Fibroblast of lung (primary cell): ENCODE measurements at places on chromosomes 13 and 19. TPM values are rescaled to one million over a fixed set of nuclear protein-coding genes. Genes with fewer than 3 reads are reported as not detected.

The LILRB5 gene
- polyA plus RNA-seq: not detected in 2 replicates

- DNase-seq: no peak
Measured at GRCh38 chr19:27972291-27973040, 1240.5 kb downstream of the UQCRFS1 start.

- DNase-seq: no peak
Measured at GRCh38 chr13:113862931-113863523, 849 bp downstream of the GAS6 start.

The RGL3 gene
- 0.20 and 0.90 TPM in 2 replicates for polyA plus RNA-seq

The CERS1 gene
- polyA plus RNA-seq: 0.23 and 1.4 TPM in 2 replicates

DNA sequence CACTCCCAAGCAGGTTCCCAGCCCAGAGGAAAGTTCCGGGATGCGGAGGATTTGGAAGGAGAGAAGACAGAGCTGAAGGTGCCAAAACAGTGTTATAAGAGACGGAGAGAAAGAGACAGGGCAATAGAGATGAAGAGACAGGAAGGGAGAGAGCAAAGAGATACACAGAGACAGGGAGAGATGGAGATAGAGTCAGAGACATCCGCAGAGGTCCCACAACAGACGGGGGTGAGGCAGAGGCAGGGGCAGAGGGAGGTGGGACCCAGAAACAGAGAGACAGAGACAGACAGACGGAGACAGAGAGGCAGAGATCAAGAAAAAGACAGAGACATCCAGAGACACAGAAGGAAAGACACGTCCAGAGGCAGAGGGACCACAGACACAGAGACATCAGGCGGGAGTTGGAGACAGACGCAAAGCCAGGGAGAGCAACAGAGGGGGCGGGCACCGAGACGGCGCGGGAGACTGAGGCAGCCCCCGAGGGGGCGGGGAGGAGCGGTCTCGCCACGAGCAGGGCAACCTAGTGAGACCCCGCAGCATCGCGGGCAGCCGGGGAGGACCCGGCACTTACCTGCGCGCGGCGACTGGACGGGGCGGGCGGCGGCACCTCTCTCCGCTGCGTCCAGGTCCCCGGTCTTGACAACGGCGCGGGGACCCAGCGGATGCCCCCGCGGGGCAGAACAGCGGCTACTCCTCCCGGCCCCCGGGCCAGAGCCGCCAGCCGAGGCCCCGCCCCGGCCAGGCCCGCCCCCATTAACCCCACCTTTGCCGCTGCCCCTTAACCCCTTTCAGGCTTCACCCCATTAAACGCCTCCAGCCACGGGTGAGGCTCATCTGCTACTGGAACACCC is at the start of gene GPR4:
TSS of gene GPR4 (minus strand) at position 689 of the 851 bp plus-strand sequence. CDS start 10,346 bp downstream, outside the sequence.
- DNase-seq: no peak
